Right renal pelvis (tissue), 4 donors: ENCODE measurements at places on chromosomes 1 and 21.

GRCh38 chr1:202642619-202643291 lies 67.5 kb downstream of the SYT2 start:
- DNase-seq, result no peak

- no peak for DNase-seq
These were observed 38.2 kb downstream of the ZBTB40 start for GRCh38 chr1:22489823-22490222.

DNA sequence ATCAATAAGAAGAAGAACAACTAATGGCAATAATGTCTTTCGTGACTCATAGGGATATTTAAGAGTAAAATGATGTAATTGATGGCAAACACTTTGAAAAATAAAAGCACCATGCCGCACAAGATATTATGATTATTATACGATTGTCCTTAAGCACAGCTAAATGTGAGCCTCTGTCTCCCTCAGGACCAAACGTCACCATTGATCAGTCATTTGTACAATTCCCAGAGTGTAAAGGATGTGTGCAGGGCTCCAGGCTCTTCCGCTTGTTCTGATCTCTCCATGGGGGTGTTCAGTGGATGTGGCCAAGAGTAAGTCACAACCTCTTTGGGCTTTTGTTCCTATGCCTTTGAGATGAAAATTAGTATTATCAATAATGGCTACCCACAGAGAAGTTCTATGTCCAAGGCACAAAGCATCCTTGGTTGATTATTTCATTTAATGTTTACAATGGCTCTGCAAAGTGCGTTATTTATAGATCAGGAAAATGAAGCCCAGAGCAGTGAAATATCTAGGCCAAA lies 17.7 kb upstream of the C1orf87 start:
- DNase-seq, result no peak

- DNase-seq, result no peak
These were observed 75.7 kb upstream of the ZBTB40 start for GRCh38 chr1:22376001-22376400.
